Stomach (tissue), 19 donors: ENCODE measurements at places on chromosomes 11 and 22. TPM values are rescaled to one million over a fixed set of nuclear protein-coding genes. Genes with fewer than 3 reads are reported as not detected.

DNA sequence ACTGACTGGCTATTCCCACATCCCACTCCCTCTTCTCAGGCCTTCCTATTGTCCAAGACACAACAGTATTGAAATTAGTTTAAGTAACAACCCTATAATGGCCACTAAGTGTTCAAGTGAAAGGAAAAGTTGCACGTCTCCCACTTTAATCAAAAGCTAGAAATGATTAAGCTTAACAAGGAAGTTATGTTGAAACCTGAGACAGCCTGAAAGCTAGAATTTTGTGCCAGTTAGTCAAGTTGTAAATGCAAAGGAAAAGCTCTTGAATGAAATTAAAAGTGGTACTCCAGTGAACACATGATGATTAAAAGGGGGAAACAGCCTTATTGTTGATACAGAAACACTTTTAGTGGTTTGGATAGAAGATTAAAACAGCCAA, 332.7 kb downstream of the CASP12 start:
- DNase-seq, result no peak

- peak; percentile 1 for DNase-seq
These were observed 1.5 kb upstream of the CLDN5 start for GRCh38 chr22:19525666-19526065.

DNA sequence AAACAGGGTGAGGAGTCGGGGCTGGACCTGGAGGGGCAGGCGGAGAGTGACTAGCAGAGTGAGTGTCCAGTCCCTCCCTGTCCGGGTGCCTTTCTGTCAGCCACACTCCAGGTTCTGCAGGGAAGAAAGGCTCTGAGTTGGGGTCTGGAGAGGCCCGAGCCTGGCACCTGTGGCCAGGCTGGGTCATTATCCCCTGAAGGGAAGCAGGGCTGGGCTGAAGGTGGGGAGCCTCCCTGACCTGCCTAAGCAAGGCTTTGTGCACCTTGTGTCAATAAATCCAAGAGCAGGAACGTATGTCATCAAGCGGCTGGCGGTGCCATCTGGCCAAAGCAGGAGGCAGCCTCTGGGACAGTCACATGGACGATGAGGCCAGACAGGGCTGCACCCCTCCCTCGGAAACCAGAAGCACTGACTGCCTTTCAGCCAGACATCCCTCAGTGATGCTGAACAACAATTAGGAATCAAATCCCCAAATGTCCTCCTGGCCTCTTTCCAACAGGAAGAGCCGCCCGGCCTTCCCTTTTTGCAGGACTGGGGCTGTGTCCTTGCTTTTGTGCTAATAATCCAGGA, 73.9 kb upstream of the FGF3 start:
- DNase-seq, result peak; percentile 73

DNA sequence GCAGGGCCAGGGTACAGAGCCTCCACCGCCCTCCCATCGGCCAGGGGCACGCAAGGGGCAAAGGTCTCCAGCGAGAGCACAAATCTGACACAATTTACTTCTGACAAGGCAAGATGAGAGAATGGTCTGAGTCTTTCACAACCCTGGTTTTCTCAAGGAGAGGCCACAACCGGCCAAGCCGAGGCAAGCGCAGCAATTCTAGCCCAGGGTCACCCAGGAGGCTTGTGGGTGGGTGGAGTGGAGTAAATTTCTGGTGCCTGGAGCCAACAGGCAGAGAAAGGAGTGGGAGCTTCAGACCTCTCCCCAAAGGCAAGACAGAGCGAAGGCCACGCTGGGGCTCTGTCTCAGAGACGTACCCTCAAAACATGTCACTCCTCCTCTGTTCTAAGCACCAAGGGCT, 9.3 kb downstream of the LARGE2 start:
- no peak for DNase-seq

DNA sequence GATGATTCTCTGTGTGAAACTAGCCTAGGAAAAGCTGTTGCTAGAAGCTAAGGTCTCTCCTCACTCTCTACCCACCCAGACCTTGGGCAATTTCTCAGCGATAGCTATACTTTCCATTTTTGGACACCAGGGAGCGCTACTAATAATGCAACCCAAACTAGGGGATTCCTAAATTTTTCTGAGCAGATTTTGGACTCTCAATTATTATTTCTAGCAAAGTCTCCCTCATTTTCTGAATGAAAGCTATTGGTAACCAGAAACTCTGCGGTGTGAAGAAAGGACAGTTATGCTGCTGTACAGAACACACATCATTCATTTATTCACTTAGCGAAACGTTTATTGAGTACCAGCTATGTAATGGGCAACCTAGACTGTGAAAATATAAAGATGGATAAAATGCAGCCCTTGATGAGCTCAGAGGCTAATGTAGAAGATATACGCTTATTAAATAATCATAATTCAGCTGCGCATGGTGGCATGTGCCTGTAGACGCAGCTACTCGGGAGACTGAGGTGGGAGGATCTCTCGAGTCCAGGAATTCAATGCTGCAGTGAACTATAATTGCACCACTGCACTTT, 6.1 kb upstream of the STIM1 start:
- DNase-seq, result no peak

The TBX1 gene
- total RNA-seq, result 0.73 TPM

DNA sequence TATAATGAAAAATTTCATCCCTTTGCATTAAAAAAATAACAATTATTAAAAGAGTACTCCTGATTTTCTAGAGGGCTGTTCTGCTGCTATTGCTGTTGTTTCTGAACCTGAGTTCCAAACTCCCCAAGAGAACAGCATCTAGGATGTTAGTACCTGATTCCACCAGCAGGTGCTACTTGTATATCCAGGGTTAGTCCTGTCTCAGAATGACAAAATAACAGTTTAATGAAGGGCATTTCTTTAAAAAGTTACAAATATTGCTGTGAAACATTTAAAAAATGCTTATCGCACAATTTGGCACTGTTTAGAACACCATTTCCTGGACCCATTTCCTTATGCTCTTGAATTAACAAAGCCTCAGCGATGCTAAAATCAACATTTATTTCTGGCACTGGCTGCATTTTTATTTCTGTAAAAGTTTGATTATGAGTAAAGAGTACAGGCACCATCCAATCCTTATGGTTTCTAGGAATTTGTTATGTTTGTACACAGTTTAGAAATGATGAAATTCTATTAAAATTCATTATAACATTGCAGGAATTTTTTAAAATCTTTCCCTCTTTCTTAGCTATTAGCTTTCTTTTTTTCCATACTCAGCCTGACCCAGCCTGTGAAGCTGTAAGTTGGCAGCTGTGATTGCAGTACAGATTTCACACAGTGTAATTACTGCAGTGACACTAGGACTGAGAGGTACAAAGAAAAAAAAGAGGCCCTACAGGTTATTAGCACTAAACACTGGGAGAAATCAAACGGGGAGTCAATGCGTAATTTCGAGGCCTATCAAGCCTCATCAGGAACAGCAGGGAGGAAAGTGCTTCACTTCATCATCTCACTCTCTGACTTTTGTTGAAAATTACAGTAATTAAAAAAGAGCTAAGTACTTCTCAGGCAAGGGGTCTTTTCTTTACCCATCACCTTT, 208.8 kb downstream of the DCDC1 start:
- DNase-seq, result peak; percentile 12

DNA sequence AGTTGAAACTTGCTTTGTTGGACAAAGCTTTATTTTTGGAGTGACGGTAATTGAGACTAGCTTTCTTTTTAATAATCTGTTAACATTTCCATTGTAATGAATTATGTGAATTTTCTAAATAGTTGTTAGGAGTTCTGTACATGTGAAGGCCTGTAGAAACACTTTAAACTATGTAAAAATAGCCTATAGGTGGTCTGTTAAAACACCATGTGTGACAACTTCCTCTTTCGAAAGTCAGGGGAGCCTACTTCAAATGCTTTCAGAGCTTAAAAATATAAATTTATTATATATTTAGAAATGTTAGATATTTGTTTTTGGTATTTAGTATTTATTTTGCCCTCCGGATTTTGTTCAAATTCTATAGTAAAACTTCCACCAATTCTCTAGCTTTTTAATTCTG, 28.7 kb downstream of the DDIAS start:
- DNase-seq, result no peak

DNA sequence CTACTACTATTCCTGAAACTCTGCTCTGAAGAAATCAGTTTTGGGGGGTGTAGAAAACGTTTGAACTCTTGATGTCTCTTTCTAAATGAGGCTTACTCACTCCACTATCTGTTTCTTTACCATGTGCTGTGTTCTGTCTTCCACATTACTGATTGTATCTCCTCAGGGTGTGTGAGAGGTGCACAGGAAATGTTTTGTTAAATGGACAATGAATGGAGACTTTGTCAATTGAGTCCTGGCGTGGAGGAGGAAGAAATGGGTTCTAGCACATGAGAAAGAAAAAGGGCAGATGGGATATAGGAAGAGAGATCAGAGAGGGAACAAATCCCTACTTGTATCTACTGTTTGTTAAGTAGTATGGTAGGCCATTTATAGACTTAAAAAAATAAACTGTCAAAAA, 577.1 kb upstream of the CCDC90B start:
- no peak for DNase-seq

The CCND1 gene
- total RNA-seq, result 293 TPM

The DBX1 gene
- total RNA-seq, result not detected

- DNase-seq, result peak; percentile 8
These were observed 5.6 kb upstream of the PLXNB2 start for GRCh38 chr22:50313021-50313420.

- no peak for DNase-seq
These were observed 2.2 kb downstream of the GLB1L2 start for GRCh38 chr11:134333946-134334345.

- peak; percentile 44 for DNase-seq
These were observed 441.1 kb downstream of the TBC1D22A start for GRCh38 chr22:47203554-47203991.

The TNNI2 gene
- not detected for total RNA-seq
